ENCODE measurements at places on chromosomes 1 and 21.

DNA sequence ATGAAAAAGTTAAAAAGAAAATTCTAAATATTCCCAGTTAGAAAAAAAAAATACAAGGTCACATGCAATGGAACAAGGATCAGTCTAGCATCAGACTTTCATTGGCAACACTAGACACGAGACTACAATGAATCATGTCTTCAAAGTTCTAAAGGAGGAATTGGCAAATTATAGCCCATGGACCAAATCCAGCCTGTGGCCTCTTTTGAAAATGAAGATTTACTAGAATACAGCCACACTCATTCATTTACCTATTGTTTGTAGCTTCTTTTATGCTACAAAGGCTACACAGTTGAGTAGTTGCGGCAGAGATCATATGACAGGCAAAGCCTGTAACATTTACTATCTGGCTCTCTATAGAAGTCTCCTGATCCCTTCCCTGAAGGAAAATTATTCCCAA is 71.4 kb downstream of the MRPL39 start:
- no peak for DNase-seq

GRCh38 chr21:45363921-45364467 is 41.0 kb upstream of the COL18A1 start:
- peak; percentile 54 for DNase-seq

DNA sequence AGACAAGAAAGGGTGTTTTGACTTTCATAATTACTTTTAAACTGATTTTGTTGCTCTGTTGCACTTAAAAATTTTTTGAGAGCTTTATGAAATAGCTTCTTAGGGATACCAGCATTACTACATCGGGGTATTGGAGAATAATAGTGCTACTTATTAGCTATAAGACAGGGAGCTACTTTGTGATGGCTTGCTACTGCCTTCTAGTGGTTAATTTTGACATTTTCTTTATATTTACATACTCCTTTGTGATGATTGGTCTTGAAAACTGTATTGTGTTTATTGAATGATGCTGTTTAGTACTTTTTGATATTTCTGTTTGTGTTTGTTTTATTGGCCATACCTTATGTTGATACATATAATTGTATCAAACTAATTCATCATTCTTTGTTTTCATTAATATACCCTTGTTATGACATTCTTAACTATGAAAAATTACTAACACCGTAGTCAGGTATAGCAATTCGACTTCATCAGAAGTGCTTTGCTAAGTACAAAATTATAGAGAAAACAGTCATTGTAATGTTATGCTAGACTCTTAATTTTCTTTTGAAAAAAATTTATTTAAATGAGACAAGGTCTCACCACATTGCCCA is 85.5 kb downstream of the CLIC4 start:
- DNase-seq = peak; percentile 85

DNA sequence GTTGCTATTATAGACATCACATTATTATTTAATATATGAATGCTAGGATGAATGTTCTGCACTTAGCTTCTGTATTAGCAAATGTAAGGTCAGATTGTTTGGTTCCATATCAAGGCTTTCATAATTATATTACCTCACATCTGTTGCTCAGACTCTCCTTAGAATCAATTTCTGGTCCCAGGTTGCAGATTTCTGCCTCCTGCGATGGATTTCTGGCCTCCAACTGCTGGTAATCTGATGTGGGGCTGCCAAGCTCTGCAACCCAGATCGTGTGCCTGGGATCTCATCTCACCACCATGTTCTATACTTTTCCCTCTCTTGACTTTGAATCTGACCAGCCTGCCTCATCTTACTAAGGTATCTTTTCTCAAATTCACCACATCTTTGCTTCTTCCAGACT is 25.2 kb downstream of the PLPPR5 start:
- DNase-seq = no peak

DNA sequence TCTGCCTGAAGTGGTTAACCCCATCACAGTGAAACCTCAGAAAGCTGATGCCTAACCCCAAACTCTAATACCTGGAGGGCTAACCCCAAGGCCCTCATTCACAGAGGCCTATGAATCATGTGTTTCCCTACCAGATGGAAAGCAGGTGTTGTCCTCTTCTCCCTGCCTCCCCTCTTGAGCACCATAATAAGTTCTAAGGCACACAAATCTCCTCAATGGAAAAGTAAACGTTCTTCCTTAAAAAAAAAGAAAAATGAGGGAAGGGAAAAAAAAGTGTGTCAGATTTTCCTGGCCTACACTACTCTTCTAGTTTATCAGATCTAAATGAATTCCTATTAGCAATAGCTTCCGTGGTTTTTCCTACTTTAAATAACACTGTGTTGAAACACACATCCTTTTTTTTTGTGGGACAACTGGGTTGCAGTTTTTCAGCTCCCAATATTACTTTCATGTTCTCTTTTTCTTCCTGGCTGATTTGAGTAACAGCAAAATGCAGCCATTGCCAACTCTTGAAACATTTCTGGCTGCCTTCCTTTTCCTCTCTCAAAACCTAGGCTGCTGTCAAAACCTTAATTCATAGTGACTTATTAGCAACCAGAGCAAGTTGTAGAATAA is 43.2 kb downstream of the SLC44A3 start:
- no peak for DNase-seq

- peak; percentile 41 for DNase-seq
These were observed 9.1 kb downstream of the OTUD7B start for GRCh38 chr1:150001415-150001814.

DNA sequence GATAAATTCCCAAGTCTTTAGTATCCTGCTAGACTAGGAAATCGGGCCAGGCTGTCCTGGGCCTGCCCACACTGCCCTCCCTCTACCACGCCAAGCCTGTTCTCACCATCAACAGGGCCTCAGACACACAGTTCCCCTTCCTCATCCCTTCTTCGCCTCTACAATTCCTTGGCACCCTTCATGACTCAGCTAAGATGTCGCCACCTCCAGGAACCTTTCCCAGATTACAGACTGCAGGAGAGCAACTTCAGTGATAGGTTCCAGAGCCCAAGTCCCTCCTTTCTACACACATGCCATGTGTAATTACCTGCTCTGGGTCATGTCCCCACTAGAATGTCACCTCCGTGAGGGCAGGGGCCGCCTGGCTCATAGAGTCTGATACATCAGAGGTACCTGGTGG is 3.3 kb downstream of the RIMS3 start:
- no peak for DNase-seq

DNA sequence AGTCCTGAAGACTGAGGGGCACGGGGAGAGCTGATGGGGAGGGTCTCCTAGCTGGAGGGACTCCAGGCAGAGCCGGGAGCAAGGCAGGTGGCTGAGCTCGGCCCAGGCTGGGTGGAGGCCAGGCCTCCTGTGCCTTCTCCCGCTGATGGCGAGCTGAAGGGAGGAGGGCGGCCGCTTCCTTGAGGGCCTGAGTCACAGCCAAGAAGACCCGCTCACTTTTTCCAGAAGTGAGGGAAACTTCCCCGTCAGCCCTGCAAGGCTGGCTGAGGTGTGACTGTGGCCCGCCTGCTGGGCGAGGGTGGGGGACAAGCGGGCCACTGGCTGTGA is 1.7 kb upstream of the VWA1 start:
- no peak for DNase-seq

GRCh38 chr1:55195521-55196233 is 19.5 kb downstream of the USP24 start:
- DNase-seq = no peak

DNA sequence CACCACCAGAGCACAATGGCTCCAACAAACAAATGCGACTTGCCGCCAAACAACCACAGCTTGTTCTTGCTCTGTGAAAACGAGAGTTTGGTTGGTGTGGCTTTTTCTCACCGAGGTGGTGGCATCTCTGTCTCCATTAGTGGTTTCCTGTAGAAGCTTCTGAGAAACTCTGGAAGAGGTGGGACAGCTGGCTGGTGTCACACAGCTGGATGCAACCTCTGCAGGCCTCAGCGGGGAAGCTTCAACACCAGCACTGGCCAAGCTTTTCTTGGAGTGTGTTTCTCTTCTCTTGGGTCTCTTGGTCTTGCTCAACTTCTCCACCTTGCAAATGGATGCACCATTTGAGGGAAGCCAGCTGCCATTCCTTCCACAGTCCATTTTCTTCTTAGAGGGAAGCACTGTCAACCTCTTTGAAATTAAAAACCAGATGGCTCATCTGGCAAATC is 124.8 kb downstream of the KCNN3 start:
- no peak for DNase-seq

- no peak for DNase-seq
These were observed 55.6 kb upstream of the PPP2R5A start for GRCh38 chr1:212229654-212230053.

- no peak for DNase-seq
These were observed 1660.8 kb downstream of the PLA2G4A start for GRCh38 chr1:188489336-188490112.

DNA sequence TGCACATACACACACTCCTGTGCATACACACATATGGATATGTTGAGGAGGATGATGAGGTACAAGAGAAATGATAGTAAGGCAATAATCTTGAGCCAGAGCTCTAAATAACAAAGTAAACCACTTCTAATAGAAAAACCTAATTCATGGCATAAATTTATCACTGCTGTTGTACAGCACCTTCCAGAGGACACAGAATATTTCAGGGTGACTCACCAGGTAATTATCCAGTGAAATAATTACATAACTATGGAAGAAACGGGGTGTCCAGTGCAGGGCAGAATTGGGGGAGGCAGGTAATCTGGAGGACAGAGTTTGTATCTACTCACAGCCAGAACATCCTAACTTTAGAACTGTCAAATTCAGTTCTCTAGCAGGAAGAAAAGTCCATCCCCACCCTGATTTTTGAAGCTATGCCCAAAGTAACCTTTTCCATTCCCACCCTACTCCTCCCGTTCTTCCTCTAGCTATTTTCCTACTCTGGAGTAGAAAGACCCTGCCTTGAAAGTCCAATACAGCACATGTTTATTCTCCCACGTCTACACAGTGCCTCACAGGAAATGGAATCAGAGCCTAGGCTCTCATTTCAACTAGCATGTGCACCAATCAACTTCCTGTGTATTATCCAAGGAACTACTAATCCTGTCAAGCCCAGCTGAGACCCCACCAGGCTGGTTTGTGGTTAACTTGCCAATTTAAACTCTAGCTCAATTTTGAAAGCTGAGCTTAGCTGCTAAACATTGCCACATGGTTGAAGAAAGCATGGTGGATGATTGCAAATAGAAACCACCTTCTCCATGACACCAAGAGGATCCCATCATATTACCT is 96.6 kb downstream of the PTPN14 start:
- no peak for DNase-seq

DNA sequence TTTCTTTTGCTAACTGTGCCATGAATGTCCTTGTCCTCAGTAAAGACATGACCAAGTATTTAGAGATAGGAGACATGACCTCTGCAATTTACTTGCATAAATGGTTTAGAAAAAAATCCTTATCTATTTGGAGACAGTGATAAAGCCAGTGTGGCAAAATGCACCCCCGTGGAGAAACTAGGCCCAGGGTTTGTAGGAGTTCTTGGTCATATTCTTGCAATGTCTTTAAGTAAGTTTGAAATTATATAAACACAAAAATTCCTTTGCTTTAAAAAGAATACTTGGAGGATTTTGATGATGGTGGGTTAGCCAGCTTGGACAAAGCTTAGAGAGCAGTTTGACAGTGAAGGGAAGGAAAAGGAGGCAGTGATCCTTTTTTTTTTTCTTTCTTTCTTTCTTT is 101.9 kb upstream of the SLC45A1 start:
- no peak for DNase-seq

- peak; percentile 16 for DNase-seq
These were observed 156.1 kb downstream of the KIF26B start for GRCh38 chr1:245310571-245311531.

GRCh38 chr1:83970114-83970513 is 28.8 kb downstream of the TTLL7 start:
- no peak for DNase-seq

DNA sequence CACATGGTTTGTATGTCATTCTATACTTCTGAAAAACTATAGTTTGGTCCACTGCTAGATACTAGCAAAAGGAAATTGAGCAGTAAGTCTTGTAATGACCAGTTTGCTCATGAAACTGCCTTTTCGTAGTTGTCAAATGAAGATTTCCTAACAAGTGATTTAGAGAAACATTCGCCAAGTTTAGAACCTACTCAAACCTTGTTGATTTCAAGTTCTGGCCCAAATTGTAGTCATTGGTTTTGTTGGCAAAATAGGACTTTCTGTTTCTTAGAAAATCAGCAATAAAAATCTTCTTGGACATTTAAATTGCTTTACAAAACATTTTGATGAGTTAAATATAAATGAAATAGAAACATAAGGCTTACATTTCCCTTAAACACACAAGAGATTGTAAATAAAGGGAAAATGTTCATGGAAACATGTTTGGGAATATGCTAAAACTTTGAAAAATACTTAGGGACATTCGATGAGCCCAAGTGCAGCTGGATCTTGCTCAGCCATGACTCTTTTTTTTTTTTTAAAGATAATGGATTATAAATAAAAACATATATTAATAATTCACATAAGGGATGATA is 178.5 kb upstream of the LYPLAL1 start:
- DNase-seq = no peak

Measured in hematopoietic multipotent progenitor cell treated with erythropoietin and hydrocortisone succinate and interleukin-3 and kit ligand, for 8 days (in vitro differentiated cells).